ENCODE measurements at places on chromosomes 12 and 14. TPM values are rescaled to one million over a fixed set of nuclear protein-coding genes. Genes with fewer than 3 reads are reported as not detected.

Gene PFDN5
- total RNA-seq = 426 TPM

Gene MYH7
- total RNA-seq = not detected

Gene KLRF2
- not detected for total RNA-seq

Gene ACSS3
- total RNA-seq = 0.26 TPM

Gene MYF5
- not detected for total RNA-seq

Gene LRRC10
- not detected for total RNA-seq

Gene TMPRSS12
- not detected for total RNA-seq

Gene EXOC3L4
- not detected for total RNA-seq

Gene TAS2R14
- total RNA-seq = 1.0 TPM

Gene DPF3
- total RNA-seq = 0.38 TPM

Gene RAD9B
- 0.25 TPM for total RNA-seq

Gene ZNF891
- 0.51 TPM for total RNA-seq

Gene FAM216A
- total RNA-seq = 9.9 TPM

Gene SLC25A47
- total RNA-seq = not detected

Gene SOAT2
- total RNA-seq = not detected

Gene SLC7A8
- total RNA-seq = 1.0 TPM

Gene CPM
- total RNA-seq = 0.64 TPM

Gene CLEC1A
- total RNA-seq = 12.1 TPM

Gene RNASE4
- 26.9 TPM for total RNA-seq

Gene ASB2
- total RNA-seq = not detected

Gene DCAF11
- 68.9 TPM for total RNA-seq

Gene KLHL33
- under 0.01 TPM for total RNA-seq

Gene EIF2B2
- total RNA-seq = 70.8 TPM

Gene ASCL1
- total RNA-seq = not detected

Gene CACNA2D4
- total RNA-seq = 0.26 TPM

Gene MIP
- total RNA-seq = 0.26 TPM

Gene CELA1
- total RNA-seq = not detected

Gene ANO6
- 83.7 TPM for total RNA-seq

Gene SPIC
- total RNA-seq = not detected

Gene PRIMA1
- not detected for total RNA-seq

Gene NOC4L
- 12.3 TPM for total RNA-seq

Gene NELL2
- not detected for total RNA-seq

Gene TRPV4
- total RNA-seq = 1.4 TPM

Gene CD163
- not detected for total RNA-seq

Gene CEBPE
- not detected for total RNA-seq

Gene ZFHX2
- 0.13 TPM for total RNA-seq

Measured in dermis microvascular lymphatic vessel endothelial cell (primary cell).